ENCODE measurements at places on chromosomes 4 and X. TPM values are rescaled to one million over a fixed set of nuclear protein-coding genes. Genes with fewer than 3 reads are reported as not detected.

DNA sequence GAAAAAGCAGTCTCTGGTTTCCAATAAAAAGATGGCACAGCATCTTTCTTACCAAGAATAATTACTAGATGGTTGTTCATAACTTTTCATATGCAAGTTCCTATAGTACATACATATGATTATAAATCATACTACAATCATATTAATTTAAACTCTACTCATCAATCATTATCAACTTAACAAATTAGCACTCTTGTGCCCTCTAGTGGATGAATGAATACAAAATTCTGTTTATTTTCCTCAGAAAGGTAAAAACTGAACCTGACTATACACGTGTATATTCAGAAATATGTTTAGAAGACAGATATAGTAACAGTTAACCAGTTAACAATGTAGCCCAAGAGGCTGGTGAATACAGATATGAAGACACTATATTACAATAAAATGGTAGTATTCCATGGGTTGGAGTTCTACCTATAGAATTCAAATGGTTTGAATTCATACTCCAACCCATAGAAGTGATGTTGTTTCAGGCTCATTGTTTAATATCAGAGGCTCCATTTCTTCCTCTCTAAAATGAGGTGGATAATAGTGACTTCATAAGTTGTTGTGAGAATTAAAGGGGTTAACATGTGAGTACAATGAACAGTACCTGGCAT, 100.0 kb downstream of the ADAMTS3 start:
- no peak for DNase-seq

GRCh38 chrX:149757206-149758067, 16.4 kb upstream of the HSFX1 start:
- DNase-seq = no peak

ACE2 gene
- 0.59 TPM for total RNA-seq

ITM2A gene
- total RNA-seq = 4.9 TPM

PROM1 gene
- total RNA-seq = 13.7 TPM

GRCh38 chrX:30615229-30615628, 37.7 kb upstream of the TASL start:
- no peak for DNase-seq

- DNase-seq = no peak
Measured at GRCh38 chrX:8033175-8033574, 106.0 kb upstream of the PNPLA4 start.

DNA sequence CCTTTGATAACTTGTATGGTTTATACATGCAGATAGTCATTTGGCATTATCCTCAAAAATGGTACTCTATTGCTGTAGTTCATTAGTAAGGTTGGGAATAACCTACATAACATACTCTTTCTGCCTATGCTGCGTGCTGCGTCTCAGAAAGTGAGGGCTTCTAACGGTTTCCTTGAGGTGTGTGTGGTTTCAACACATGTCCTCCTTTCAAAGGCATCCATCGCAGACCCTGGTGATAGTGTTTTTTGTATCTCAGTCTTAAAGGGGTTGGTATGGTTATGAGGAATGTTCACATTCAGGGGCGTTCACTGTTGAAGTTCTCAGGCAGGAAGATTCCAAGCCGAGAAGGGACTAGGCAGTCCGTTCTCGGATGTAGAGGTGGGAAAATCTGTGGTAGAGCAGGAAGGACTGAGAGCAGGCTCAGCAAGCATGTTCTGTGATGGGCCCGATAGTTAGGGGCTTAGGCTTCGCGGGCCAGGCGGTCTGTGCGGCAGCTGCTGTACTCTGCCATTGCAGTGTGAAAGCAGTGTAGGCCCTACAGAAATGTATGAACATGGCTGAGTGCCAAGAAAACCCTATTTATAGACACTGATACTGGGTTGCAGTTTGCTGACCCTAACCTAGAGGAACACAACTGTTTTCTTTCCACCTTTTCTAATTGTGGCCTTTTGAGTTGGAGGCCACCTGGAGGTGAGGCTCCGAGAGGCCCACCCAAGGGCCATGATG, 123.2 kb downstream of the GPR143 start:
- no peak for DNase-seq

- DNase-seq = no peak
Measured at GRCh38 chr4:39932776-39933402, 44.8 kb downstream of the PDS5A start.

TMEM31 gene
- total RNA-seq = 0.74 TPM

DNA sequence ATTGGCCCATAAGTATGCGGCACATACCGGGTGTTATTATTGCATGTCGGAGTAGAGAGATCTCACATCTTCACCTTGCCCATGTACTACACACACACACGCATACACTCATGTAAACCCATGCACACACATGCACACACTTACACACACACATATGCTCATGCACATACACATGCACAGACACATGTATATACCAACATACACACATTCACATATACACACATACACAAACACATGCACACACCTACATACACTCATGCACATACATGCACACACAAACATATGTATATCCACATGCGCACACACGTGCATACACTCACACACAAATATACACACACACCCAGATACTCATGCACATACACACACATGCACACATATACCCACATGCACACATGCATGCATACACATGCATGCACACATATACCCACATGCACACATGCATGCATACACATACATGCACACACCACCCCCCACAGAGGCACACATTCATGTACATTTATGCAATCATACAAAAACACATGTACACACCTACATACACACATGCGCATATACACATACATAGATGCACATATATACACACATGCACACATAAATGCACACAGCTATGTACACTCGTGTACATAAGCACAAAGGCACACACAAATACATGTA, 11.2 kb downstream of the CYP4V2 start:
- DNase-seq = no peak

MND1 gene
- 7.7 TPM for total RNA-seq

IRS4 gene
- 2.2 TPM for total RNA-seq

- DNase-seq = no peak
Measured at GRCh38 chrX:29478336-29479069, 736.9 kb upstream of the MAGEB2 start.

DNA sequence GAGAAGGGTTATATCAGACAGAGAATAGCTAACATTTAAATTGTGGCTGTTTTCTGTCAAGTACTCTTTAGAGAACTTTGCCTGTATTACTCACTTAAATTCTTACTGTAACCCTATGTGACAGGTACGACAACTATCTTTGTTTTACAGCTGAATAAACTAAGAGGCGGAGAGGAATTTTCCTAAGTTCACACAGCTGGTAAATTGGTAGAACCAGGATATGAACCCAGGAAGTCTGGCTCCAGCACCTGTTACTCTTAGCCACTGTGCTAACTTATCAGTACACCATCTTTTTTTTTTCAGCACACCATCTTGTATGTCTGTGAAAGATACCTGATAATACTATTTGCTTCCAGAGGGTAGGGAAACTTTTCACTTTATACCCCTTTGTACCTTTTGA, 2.0 kb upstream of the SYP start:
- no peak for DNase-seq

DNA sequence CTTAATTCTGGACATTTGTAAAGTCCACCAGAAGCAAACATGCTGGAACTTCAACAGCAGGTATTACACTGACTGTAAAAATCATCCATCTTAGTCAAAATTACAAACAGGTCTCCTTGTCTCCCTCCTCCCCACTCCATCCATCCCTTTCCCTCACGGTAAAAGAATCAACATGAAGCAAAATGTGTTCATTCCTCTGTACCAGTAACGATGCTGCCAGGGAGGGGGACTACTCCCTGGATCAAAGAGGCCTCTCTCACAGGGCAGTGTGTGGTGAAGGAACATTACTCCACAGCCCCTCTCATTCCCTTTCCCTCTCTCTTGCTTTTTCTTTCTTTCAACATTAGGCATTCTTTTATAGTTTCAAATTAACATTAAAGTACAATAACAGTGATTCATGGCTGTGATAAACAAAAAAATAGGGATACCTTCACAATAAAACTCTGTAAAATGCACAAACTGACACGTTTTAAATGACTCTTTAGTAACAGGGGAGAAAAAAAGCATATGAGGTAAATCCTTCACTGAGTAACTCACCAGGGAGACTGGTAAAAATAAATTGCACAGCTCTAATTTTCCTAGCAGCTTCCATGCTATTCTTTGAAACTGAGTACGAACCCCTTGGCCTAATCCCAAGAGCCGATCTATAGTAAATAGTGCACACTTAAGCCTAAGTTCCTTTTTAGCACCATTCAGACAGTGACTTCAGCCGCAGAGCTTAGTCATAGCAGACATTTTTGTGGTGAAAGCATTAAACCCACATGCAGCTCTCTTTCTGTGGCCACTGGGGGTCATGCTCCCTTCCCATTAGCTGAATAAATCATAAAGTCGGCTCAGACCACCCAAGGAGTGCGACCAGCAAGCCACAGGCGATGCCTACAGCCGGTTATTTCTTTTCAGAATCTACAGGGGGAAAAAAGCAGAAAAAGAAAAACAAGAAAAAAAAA, 215.6 kb upstream of the GYPA start:
- no peak for DNase-seq

GRCh38 chr4:64598066-64598465, 188.8 kb upstream of the TECRL start:
- DNase-seq = no peak

SMR3B gene
- total RNA-seq = not detected

DNA sequence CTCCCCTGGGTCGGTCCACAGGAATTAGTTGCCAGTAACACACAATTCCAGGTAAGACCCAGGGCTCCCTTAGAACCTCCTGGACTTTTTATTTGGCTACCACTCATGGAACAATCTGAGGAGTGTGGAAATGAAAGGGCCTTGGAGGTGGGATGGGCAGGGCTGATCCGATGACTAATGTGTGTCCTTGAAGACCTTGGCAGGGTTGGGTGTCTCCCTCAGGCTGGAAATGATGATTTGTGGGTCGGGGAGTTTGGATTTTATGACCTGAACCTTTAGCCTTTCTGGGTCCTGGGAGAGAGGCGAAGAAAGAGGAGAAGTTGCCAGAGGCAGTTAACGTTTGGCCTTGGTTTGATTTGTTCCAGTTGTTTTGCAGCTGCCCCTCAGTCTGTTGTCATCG, 425.0 kb downstream of the MID1IP1 start:
- no peak for DNase-seq

DNA sequence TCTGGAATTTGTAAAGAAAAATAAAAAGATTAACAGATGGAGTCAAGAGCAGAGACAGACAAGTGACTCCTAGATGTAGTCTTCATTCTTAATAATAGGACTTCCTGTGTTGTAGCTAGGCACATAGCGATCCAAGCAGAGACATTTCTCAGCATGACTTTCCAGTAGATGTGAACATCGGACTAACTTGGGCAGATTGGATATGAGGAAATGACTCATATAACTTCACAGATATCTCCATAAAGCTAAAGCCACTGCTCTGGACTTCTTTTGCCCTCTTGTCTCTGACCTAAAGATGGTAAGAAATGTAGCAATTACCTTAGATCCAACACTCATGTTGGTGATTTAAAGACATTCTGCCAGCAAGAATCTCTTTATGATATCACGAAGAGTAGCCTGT, 131.7 kb downstream of the EPHA5 start:
- no peak for DNase-seq

HSFX2 gene
- total RNA-seq = not detected

GRCh38 chr4:105707782-105708180, 708 bp downstream of the INTS12 start:
- no peak for DNase-seq

GRCh38 chr4:185859111-185859510, 47.1 kb upstream of the SORBS2 start:
- DNase-seq = no peak

RNF4 gene
- 63.8 TPM for total RNA-seq

- no peak for DNase-seq
Measured at GRCh38 chrX:35166023-35166422, 223.4 kb downstream of the FAM47B start.

OTUD6A gene
- total RNA-seq = not detected

CABS1 gene
- total RNA-seq = 1.2 TPM

DNA sequence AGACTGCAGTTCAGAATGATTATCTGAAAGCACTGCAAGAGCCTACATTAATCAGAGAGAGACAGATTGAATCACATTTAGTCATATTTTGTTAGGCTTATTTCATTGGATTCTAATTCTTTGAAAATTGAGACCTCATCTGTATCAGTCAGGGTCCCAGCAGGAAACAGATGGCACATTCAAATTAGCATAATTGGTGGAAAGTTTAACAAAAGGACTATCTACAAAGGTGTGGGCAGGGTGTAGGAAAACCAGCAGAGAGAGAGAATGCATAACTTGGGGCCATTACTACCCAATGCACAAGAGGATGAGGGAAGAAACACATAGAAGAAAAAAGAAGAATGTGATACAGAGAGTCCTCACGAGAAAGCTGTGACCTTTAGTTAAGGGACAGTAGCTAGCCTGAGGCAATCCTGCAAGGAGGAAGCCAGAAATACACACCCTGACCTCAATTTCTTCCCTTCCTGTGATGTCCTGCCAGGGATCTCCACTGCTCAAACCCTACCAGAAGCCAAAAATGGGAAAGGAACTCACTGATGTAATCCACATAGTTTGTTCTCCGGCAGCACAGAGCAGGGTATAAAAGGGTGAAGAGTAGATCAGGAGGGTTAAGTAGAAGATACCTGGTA, 17.7 kb upstream of the XKRX start:
- DNase-seq = no peak

DNA sequence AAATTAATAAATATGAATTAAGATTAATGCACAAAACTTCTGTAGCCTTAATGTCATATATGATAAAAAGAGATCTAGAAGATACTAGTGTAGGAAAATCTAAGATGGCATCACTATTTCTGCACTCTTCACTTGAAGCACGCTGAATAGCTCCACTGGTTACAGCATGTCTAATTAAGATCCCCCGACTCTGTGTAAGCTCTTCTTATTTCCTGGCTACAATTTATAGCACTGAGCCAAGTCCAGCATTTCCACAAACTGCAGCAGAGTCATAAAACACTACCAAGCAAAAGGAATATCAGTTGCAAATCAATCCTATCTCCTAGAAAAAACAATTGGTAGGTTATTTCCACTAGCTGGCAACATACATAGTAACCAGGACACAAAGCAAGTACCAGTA, 1.3 kb upstream of the CCNA2 start:
- DNase-seq = no peak

SPATA4 gene
- 0.20 TPM for total RNA-seq

SAGE1 gene
- not detected for total RNA-seq

NUP62CL gene
- total RNA-seq = 4.0 TPM

DNA sequence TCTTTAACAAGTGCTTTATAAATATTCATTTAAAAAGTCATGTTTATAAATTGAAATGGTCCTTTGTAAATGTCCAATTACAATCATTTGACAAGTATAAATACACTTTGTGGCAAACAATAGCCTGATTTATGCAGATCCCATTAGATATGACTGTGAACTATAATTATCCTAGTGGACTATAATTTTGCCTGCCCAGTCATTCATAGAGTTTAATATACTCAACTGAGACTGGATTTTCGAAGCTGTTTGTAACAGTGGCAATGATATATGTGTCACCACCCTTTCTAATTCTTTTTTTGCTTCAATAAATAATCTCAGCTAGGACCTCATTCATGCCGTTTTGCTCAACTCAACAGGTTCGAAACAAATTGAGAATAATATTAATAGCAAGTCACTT, 732.0 kb downstream of the PCDH18 start:
- DNase-seq = no peak

SRPK3 gene
- not detected for total RNA-seq

GRCh38 chrX:44915361-44915868, 42.4 kb downstream of the KDM6A start:
- DNase-seq = no peak

FGF16 gene
- not detected for total RNA-seq

NAA11 gene
- total RNA-seq = not detected

MAGEA4 gene
- total RNA-seq = not detected

All from mesothelial cell of epicardium (in vitro differentiated cells).